Ammon's horn (tissue), 1 donor: ENCODE measurements at places on chromosomes 16 and 17.

GRCh38 chr16:78915811-78916345 lies 684.7 kb downstream of the MAF start:
- no peak for DNase-seq

- DNase-seq = no peak
These were observed 20.4 kb upstream of the SMURF2 start for GRCh38 chr17:64682261-64683181.

GRCh38 chr17:39517224-39517623 lies 55.9 kb downstream of the CDK12 start:
- DNase-seq = no peak

DNA sequence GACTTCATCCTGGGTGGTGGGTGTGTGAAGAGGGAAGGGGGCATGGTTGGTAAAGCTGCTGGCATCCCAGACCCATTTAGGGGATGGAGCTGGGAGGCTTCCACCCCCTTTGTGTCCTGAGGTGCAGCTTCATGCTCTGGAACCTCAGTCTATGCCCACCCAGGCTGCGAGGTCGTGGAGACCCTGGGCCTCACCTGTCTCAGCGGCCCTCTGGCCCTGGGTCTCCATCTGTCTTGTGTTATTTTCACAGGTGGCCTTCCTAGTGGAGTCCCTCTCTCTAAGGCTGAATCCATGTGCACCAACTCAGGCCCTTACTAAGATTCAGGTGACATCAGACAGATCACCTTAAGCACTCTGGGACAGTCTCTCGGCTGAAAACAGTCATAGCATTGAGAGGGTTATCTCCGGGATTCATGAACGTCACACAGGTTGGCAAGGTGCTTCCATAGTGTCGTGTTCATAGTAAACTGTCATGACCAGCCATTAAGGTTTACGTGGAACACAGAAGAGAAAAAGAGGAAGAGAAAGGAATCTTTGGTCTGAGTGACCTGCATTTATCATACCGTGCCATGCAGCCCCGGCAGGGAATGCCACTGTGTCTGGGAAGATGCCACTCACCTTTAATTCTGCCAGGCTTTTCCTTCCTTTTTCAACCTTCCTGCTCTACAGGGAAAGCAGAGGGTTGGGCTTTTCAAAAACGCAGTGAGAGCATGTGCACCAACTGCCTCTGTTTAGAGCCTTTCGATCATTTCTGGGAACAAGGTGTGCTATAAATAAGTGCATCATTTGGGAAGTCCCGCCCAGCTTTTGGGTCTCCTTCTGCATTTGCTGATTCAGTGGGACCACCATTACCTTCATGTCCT lies 4.5 kb upstream of the FOXL1 start:
- no peak for DNase-seq
